ENCODE measurements at places on chromosomes 1 and 21.

GRCh38 chr1:201213106-201213770, 22.6 kb downstream of the IGFN1 start:
- H3K4me1 ChIP-seq = no peaks in the 10 kb centered on the region
- peaks cover 30% of the 10 kb centered on the region for H3K27me3 ChIP-seq
- H3K4me3 ChIP-seq = no peak overlapping the region
- no peak overlapping the region for H3K27ac ChIP-seq

DNA sequence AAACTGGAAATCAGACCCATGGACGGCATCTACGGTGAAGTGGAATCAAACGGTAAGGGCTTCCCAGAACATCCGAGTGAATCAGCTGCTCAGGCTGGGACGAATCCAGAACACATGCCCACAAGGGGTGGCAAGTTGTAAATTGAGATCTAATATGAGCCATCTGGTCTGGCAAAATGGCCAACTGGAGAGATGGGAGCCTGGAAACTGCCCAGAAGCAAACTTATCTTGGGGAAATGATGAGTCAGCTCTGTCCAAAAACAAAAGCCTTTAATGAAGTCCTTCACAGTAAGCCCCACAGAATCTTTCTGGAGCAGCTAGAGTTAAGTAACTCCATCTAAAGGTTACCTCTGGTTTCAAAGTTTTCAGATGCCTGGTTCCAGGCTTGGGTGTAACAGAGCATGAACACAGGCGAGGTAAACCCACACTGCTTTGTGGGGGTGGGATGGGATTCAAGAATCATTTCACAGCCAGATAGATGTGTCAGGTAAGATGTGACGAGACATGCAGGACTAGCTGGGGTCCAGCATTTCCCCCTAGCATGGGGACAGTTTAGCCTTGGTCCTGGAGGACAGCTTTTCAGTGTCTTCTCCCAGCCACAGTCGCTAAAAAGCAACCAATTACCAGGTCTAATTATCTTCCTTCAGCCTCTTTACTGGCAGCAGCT, 10.5 kb upstream of the SRP9 start:
- H3K4me3 ChIP-seq = no peak overlapping the region
- H3K4me1 ChIP-seq = no peaks in the 10 kb centered on the region
- H3K36me3 ChIP-seq = no peaks in the 10 kb centered on the region

DNA sequence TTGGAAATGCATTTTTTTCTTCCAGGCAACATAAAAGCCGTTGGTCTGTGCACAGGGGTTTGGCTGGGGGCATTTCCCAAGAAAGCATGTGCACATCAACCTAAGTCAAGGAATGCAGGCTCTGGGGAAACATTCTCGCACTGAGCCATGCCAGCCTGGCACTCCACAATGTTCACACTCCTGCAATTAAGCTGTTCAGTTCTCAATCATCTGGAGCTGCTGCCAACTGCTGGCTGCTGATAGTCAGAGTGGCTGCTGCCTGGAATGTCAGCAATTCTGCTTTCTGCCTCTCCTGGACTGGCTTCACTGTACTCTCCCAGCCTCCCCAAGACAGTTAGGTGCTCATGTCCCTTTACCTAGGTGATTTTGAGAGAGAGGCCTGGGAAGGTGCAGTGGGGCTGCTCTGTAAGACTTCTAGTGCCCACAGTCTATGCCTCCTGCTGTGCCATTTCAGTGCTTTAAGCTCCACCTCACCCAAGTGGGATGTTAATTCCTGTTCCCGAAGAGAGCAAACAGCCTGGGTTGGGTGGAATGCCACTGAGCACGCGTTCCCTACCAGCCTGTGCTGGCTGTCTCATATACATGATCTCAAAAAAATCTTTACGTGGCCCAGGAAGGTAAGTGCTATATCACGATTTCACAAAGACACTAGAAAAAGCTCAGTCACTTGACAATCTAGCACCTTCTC, 131.7 kb downstream of the BRINP2 start:
- no peaks in the 10 kb centered on the region for H3K27me3 ChIP-seq
- H3K4me1 ChIP-seq = no peaks in the 10 kb centered on the region
- no peak for DNase-seq
- H3K36me3 ChIP-seq = no peaks in the 10 kb centered on the region

- no peaks in the 10 kb centered on the region for H3K36me3 ChIP-seq
- H3K27me3 ChIP-seq = no peaks in the 10 kb centered on the region
- H3K4me3 ChIP-seq = no peak overlapping the region
- no peaks in the 10 kb centered on the region for H3K4me1 ChIP-seq
Observed at GRCh38 chr1:79373481-79374125, 367.1 kb upstream of the ADGRL4 start.

Data from activated naive CD4-positive, alpha-beta T cell treated with anti-CD3 and anti-CD28 coated beads, Interleukin-2, amount 10 ng/mL, durations not matched to agents 7 days and 5 days (primary cell).